ENCODE measurements at places on chromosomes 2 and 18. TPM values are rescaled to one million over a fixed set of nuclear protein-coding genes. Genes with fewer than 3 reads are reported as not detected.

Gene GPR75
- polyA plus RNA-seq, result 3.3 TPM

Gene AQP4
- 90.8 TPM for polyA plus RNA-seq

DNA sequence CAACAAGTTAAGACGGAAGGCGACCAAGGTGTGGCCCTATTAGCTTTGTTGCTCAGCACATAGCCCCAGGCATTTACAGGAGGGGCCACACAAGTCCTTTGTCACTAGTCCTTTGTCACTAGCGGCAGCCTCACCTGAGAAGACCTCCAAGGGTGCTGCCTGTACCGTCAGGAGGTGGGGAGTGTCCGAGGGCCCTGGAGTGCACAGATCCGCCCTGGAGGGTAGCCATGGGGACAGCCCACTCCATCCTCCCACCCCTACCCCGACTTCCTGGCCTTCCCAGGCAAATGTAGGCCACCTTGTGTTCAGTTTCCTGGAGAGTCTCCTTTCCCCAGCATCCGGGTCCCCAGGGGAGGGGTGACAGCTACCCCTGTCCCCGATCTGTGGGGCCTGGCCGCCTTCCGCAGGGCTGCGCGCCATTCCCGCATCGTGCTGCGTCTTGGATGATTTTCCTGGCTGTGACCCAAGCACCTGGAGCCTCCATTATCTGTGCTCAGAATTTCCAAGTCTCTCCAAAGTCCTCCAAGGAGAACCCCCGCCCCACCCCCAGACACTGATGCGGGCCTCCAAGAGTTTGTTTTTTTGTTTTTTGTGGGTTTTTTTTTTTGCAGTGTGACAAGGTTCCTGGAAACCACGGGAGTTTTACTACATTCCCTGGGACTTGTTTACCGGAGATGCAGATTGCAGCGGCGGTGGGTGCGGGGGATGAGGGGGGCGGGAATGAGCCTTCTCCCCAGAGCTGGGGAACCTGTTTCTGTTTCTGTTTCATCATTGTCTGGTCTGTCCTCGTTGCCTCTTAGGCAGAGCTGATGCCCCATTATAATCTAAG lies 28.6 kb downstream of the TEX44 start:
- no peak for DNase-seq

DNA sequence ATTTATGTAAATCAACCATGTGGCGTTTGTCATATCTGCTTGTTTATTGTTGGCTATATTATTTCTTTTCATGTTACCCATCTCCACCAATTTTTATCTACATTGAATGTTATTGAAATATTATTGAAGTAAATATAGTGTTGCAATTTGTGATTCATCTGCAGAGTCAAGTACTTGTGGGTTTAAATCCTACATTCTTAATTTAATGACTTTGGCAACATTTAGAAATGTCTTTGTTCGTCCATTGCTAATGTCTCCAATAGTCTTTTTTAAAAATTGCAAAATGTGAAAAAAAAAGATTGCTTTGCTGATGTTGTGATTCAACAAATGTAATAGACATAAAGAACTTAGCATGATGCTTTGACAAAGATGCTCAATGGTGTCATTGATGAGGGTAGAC lies 1572.8 kb upstream of the PIK3C3 start:
- no peak for DNase-seq

DNA sequence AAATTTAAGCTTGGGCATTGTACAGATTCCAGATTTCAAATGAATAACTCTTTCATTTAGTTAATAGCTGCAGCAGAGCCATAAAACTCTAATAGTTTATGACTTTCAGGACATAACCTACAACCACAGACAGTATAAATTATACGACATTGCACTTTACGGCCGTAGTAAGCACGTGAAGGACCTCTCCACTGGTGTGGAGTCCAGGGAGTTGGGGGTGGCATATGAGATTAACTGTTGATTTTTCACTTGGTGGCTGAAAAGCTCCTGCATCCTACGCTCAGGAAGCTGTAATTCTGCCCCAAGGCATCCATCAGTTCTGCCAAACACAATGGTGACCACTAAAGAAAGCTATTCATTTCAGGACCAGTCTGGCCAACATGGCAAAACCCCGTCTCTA lies 376.2 kb downstream of the SOX11 start:
- DNase-seq, result no peak

GRCh38 chr2:196322973-196323810 lies 151.8 kb upstream of the STK17B start:
- DNase-seq, result no peak

All from right lung (tissue), 10 donors.